ENCODE measurements at places on chromosomes 5 and 9.

- DNase-seq = no peak
Observed at GRCh38 chr5:151663617-151664293, 23.0 kb downstream of the SPARC start.

- DNase-seq = no peak
Observed at GRCh38 chr5:117955831-117956230, 1032.5 kb downstream of the DTWD2 start.

DNA sequence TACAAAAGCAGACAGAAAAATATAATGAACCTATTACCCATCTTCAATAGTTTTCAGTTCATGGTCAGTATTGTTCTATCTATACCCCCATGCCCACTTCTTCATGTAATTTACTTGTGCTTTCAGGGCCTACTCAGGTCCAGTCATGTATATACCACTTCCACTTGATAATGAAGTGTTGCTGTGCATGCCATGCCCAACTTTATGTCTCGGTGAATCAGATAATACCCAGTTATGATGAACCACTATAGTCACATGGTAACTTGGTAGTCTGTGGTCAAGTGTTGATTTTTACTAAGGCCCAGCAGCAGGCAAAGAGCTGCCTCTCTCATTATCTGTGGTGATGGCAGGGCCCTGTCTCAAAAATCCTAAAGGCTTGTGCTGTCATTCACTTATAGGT lies 70.7 kb upstream of the IL33 start:
- no peak for DNase-seq

DNA sequence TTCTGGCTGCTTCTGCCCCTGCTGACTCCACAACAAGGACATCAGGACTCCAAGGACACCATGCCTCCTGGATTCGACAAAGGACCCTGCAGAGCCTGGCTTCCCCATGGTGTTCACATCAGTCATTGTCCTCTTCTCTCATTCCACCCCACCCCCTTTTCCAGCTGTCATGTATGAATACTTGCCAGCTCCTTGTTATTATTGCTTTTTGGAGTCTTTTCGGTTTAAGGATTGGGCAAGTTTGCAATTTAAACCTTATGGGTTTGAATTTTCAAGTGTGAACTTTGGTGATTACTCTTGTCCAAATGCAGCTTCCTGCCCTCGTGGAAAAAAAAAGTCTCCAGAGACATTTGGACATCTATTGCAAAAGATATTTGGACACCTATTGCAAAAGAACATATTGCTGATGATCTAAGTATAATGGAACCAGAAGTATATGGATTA lies 14.2 kb upstream of the LVRN start:
- no peak for DNase-seq

GRCh38 chr5:98961665-98962344 lies 33.0 kb upstream of the CHD1 start:
- DNase-seq = no peak

- DNase-seq = no peak
Observed at GRCh38 chr5:122984425-122984824, 52.1 kb downstream of the PPIC start.

GRCh38 chr9:83584995-83585394 lies 37.9 kb upstream of the IDNK start:
- DNase-seq = no peak

- DNase-seq = no peak
Observed at GRCh38 chr9:22813529-22813928, 366.9 kb downstream of the DMRTA1 start.

DNA sequence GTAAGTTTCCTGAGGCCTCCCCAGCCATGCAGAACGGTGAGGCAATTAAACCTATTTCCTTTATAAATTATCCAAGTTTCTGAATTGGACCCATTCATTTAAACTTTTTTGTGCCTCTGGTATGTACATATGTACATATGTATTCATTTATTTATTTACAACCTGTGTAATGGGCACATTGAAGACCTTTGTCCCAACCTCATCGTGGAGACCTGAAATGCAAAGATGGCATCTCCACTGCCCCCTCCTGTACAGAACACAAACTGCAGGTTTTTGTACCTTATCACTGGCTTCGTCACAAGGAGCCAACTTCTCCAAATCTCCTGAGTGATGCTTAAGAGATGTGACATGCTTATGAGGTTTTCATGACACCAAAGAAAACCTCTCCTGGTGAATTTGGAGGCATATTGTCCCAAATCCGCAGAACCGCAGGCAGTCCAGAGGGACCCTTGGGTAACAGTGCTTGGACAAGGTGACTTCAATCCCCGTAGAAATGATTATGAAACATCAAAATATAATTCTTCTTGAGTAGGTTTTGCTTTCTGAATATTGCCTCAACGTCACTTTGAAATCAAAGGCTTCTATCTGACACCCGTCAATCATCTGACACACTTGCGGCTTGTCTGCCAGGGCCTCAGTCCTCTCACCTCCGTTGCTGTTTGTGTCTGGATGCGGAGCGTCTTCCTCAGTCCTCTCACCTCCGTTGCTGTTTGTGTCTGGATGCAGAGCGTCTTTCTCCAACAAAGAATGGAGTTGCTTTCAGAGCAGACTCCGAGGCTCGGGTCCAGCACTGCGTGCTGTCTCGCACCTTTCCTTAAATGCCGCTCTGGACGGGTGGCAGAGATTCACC lies 135.0 kb upstream of the IRX4 start:
- no peak for DNase-seq

GRCh38 chr9:96084331-96084734 lies 208.8 kb downstream of the ERCC6L2 start:
- DNase-seq = no peak

- no peak for DNase-seq
Observed at GRCh38 chr9:26170190-26170589, 491.9 kb upstream of the TUSC1 start.

DNA sequence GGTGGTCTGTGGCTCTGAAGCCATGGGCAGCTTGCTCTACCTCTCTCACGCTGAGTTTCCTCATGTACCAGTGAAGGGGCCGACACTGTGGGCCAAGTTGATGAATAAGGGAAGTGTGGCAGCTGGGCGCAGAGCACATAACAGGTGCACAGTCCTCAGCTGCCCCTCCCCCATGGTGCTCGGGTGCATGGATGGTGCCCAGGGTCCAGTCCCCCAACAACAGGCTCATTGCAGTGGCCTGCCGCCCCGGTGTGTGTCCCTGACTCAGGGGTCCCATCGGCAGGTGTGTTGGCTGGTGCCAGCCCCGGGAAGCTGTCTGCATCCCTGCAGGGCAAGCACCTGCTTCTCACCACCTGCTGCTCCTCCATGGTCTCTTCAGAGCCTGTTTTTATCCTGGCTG lies 36.6 kb downstream of the COL5A1 start:
- no peak for DNase-seq

- no peak for DNase-seq
Observed at GRCh38 chr9:129319938-129320481, 141.9 kb upstream of the IER5L start.

DNA sequence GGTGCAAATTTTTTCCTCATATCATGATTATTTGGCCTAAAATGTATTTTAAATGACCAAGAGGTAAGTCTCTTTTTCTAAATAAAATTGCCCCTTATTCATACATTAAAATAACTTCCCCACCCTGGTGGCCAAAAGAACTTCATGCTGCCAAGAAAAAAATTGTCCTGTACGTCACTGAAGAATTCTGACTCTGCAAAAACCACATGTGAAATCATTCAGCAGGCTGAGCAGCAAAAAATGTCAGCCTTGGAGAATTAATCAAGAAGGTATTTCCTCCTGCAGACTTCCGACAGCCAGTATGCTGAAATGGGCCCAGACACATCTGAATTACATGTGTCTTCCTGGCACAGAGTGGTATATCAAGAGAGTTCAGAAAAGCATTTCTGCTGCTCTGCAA lies 94.6 kb upstream of the HMHB1 start:
- DNase-seq = no peak

- no peak for DNase-seq
Observed at GRCh38 chr5:123785162-123786071, 273.4 kb downstream of the CSNK1G3 start.

- DNase-seq = no peak
Observed at GRCh38 chr5:149831492-149831891, 101.4 kb downstream of the PPARGC1B start.

- DNase-seq = no peak
Observed at GRCh38 chr9:94084314-94084713, at the start of gene PTPDC1. TSS of gene PTPDC1 (plus strand) at chr9:94084464. CDS start at chr9:94084531, 67 bp downstream.

DNA sequence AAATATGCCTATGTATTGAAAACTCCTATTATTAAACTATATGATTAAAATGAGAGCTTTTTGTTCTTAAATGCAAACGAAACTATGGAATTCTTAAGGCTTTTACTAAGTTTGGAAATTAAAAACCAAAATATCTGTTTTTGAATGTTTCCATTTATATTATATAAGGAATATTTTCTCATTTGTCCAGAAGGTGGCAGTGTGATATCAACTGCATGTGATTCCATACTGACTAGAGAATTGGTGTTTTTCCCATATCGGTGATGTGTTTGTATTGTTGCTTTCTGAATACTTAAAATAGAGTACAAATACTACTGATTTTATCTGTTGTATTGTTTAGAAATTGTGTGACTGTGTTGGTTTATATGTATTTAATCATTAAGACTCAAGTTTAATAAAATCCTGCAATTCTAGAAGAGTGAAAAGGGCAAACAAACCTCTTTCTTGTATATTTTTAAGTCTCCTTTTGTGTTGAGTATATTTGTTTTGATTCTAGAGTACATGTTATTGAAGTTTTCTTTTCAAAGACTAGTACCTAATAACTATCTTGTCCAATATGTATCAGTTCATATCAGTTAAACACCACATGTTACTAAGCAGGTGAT lies 320.8 kb downstream of the CCDC171 start:
- DNase-seq = no peak

DNA sequence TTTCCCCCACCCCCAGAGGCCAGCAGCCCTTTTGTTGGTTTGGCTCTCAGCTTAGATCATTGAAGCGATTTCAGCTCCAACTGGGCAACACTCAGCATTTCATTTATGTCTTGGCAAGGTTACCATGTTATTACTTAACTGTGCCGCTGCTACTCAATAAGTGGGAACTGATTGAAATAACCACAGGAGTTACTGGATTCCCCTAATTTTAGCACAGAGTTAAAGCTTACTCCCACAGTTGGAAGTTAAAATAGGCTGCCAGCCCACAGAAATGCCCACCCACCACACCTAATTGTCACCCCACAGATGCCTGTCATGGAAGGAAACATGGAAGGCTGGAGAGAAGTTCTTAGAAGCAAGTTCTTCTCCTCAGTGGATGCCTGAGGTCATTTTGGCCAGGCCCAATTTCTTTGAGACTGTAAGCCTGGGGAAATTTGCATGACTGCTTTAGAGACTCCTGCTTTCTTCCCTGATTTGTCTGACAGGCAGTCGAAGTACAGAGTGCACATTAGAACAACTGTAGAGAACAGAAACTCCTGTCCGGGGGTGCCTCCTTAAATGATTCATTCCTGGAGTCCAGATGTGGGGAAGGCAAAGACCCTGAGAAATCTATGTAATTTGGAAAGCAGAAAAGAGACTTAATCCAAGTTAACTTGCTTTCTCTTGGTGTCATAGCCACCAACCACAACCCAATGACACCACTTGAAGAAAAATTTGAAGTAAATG lies 370.0 kb downstream of the ZSWIM6 start:
- no peak for DNase-seq

DNA sequence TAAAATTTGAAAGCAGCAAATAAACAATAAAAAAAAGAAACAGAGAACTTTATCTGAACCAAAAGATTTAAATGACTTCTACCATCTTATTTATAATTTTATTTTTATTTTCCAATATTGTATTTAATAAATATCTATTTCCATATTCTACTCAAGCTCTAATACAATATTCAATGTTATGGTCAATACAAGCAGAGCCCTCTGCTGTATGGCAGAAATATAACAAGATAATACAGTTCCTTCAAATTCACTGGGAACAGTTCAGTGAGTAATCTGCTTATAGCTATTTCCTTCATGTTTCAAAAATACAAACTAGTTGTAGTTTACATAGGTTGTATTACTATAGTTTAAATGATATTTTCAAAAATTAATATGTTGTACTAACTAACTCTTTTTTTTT lies 332.7 kb downstream of the PRDM9 start:
- DNase-seq = no peak

- DNase-seq = no peak
Observed at GRCh38 chr5:181283347-181283746, 22.4 kb upstream of the TRIM52 start.

DNA sequence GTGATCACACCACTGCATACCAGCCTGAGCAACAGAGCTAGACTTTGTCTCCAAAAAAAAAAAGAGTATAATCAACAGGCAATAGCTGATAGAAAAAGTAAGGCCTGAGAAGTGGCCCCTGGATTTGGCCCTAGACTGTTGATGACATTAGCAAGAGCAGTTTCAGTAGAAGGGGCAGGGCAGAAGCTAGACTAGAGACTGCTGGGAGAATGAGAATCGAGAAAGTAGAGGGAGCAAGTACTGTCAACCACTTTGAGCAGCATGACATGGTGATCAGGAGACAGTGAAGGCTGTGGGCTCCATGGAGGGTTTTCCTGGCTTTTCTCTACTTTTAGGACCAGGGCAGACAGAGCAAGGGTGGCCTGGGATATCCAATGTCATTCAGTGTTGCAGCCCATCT lies 34.9 kb upstream of the B4GALT1 start:
- no peak for DNase-seq

DNA sequence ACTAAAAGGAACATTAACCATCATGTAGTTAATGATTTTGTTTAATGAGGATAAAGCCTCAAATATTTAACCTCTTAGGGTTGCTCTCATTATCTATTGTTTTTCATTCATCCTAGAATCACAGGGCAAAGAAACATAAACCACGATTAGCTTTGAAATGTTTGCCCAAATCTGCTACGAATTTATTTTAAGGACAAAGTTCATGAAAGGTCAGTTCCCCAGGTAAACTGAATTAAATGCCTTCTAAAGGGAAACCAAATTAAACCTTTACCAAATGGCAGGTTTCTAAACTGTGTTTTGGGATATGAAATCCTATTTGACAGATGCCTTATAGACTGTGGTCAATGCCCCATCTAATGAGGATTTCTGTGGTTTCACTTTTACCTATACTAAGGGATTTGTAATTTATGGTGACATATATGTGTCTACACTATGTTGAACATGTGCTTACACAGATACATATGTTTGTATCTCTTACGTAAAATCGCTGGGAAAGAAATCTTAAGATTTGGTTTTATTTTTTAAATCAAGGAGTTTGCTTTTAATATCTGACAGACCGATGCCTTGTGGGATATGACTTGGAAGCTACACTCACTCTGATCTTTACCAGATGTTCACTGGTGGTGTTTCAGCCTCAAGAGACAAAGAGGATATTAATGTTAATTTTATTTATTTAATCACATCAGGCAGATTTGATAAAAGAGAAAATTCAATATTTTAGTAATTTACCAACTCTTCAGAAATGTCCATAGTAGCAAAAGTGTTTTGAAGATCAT lies 188.4 kb downstream of the GLIS3 start:
- no peak for DNase-seq

DNA sequence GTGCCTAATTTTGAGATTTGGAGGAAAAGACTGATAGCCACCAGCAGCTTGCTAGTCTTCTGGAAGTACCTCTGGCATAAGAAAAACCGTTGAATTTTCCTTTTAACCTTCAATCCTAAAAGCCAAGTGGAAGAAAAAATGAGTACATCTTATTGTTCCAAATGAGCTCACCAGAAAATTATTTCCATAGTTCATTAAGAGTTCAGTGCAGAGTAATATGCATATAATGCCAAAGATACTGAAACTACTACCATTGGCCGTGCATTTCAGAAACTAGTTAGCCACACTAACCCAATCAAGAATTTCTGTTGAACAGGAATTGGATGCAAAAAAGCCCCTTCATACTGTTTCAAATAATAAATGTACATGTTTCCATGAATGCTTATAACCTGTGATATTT lies 607.9 kb downstream of the KCTD16 start:
- DNase-seq = no peak

Data from keratinocyte (primary cell).